Colonic mucosa (tissue), 4 donors: ENCODE measurements at places on chromosomes 4 and X. TPM values are rescaled to one million over a fixed set of nuclear protein-coding genes. Genes with fewer than 3 reads are reported as not detected.
A peak's percentile ranks its signal among the peaks of the same experiment; 100 is the strongest.

DNA sequence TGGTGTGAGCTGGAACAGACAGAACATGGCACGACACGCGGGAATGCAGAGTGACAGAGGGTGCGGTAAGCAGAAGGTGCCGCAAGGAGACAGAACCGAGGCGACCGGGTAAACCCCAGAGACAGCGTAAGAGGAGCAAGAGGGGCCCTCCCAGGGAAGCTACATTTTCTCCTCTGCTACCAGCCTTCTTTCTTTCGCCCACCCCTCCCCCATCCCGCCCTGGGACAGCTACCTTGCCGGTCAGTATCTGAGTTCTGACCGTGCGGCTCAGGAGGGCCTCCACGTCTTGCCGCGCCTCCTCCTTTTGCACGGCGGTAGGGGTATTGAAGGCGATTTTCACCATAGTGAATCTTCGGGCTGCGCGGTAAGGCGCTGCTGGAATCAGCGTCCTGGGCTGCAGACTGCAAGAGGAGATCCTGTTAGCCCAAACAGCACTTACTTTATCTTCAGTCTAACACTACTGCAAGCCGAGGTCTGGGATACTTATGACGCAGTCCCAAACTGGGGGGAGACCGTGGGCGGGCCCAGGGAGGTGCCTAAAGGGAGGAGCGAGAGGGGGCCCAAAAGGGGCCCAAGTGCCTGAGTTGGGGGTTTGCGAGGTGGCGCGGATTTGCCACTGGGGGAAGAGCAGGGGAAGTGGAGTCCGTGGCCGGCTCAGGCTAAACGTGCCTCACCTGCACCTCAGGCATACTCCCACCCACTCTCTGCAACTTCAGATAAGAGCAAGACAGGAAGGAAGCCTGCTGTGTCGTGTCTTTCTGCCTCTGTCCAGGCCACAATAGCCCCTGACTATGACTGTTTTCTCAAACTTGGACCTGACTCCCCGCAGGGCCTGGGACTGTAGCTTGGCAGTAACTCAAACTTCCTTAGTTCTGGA, at the start of gene ITM2A:
Gene ITM2A (minus strand): TSS at position 462 of the 877 bp plus-strand sequence. CDS start 119 bp downstream, at position 343.
- peak; percentile 31 for DNase-seq

- DNase-seq = no peak
Observed at GRCh38 chr4:168815379-168816345, 194.4 kb downstream of the CBR4 start.

DNA sequence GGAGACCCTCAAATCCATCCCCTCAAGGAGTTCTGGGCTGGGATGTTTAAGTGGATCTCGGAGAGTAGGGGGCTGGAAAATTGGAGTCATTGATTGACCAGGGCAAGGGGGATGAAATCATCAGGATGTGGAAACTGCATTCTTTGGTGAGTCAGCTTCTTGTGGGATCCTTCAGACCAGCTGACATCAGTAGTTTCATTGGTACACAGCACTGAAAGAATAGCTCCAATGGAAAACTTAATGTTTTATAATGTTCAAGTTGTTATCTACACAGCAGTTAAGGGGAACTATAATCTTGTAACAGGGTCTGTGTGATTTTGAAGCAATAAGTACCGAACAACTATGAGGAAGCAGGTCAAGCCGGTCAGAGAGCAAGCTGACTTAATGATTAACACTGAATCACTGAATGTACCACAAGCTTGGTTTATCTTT, 506.1 kb downstream of the RPA4 start:
- no peak for DNase-seq

Gene FBXL5
- total RNA-seq = 43.4 TPM

GRCh38 chr4:183030309-183030708, 68.7 kb upstream of the WWC2 start:
- DNase-seq = no peak

GRCh38 chrX:11241720-11242119, 51.5 kb upstream of the AMELX start:
- no peak for DNase-seq

DNA sequence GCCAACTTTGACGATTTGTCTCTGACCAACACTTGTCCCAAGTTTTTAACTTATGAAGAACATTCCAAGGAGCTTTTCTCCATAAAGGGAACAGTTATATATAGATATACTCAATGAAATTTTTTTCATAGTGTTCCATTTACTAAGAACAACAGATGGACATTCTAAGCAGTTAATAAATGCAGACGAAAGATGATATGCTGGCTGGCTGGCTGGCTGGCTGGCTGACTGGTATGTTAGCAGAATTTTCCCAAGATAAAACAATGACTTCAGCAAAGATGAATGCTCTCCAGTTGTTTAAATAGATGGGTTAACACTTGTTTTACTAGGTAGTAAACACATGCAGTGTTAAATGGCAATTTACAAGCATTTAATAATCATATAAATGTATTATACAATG, 62.2 kb downstream of the SPANXN3 start:
- DNase-seq = no peak

Gene RNF212
- total RNA-seq = 2.3 TPM

Gene SSX1
- not detected for total RNA-seq

GRCh38 chrX:110569506-110569905, 210.9 kb downstream of the RTL9 start:
- DNase-seq = no peak

Gene MUC7
- not detected for total RNA-seq

Gene DMRTC1B
- total RNA-seq = not detected

DNA sequence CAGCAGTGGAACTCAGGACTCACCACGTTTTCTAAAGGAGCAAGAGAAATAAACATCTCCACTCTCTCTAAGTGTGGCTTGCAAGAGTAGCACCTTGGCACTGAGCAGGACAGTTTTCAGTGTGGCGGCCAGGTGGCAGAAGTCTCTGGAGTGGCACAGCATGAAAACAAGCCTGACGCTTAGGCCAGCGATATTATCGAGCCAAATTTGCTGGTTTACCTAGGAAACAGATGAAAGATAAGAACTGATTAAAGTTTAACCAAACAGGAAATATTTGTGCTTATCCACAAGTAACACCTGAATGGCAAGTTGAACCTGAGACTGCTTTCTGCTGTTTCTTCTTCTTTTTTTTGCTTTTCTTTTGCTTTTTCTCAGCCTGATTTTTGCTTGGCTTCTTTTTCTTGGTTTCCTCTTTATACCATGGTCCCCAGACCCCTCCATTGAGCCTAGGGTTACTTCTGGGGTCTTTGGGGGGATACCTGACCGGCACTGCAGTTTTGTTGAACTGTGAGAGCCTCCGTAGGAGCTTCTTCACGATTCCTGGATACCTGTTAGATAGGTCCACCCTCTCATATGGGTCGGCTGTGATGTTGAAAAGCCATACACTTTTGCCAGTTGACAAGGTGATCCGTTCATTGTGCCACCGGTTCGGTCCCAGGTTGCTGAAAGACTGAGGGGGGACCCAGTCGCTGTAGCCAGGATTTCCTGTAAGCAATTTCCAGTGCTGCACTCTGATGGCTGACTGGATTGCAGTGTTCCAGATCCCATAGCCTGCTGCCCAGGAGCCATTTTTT, 77.3 kb downstream of the ARSJ start:
- DNase-seq = peak; percentile 79

Gene GK
- 23.6 TPM for total RNA-seq

GRCh38 chr4:48891028-48891619, 15.4 kb downstream of the OCIAD2 start:
- DNase-seq = no peak

DNA sequence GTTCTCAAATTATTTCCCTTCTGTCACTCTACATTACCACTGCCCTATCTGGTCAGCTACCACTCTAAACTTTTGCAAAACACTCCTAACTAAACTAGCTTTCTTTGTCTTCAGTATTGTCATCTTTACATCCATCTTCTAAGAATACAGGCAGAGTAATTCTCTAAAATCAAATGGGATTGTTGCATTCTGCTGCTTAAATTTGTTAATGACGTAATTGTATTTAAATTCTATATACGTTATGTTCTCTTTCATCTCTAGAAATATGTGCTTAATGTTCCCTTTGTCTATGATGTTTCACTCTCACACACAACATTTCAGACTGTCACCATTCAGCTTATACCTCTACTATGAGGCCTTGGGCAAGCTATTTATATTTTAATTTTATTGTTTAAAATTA, 1041.1 kb upstream of the POU3F4 start:
- no peak for DNase-seq

Gene RBM10
- 67.8 TPM for total RNA-seq

Gene RHOXF1
- not detected for total RNA-seq

DNA sequence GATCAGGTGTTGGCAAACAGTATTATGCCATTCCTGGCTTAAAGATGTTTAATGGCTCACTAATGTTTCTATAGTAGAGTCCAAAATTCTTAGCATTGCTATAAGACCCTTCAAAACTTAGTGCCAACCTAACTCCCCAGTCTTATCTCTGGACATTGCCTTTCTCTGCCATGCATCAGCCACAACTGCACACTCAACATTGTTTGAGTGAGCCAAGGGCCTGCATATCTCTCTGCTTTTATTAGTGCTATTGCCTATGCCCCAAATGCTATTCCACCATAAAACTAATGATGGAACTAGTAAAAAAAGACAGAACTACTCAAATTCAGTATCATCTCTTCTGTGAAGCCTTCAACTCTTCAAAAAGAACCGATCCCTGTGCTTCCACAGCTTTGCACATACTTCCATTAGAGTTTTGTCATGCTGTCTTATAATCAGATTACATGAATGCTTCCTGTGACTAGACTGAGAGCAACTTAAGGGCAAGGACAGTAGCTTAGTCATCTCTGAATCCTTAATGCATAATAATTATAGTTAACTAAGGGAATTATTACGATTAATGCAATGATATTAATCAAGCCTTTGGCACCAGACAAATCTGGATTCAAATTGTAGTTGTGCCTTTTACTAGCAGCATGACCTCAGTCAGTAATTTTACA, 53.7 kb downstream of the CHM start:
- DNase-seq = no peak

DNA sequence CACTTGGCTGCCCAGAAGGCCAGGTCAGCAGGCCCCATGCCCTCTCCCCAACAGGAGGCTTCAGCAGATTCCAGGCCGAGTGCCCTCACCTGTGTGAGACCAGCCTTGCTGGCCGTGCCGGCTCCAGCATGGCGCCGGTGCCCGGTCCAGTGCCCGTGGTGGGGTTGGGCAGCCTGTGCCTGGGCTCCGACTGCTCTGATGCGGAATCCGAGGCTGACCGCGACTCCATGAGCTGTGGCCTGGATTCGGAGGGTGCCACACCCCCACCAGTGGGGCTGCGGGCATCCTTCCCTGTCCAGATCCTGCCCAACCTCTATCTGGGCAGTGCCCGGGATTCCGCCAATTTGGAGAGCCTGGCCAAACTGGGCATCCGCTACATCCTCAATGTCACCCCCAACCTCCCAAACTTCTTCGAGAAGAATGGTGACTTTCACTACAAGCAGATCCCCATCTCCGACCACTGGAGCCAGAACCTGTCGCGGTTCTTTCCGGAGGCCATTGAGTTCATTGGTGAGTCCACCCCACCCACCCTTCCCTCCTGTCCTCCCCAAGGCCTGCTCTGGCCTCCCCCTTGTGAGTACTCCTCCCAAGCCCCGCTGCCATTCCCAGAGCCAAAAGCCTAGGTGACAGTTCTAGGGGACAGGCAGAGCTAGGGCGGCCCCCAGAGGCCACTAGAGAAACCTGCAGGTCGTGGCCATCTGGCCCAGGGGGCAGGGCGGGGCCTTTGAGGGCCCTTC, 2.3 kb downstream of the DUSP9 start:
- DNase-seq = no peak

GRCh38 chrX:120310861-120311726, at the start of gene TMEM255A:
Gene TMEM255A (minus strand): TSS chrX:120311461. CDS start chrX:120311309, 152 bp downstream.
- DNase-seq = no peak

Gene G3BP2
- total RNA-seq = 165 TPM

DNA sequence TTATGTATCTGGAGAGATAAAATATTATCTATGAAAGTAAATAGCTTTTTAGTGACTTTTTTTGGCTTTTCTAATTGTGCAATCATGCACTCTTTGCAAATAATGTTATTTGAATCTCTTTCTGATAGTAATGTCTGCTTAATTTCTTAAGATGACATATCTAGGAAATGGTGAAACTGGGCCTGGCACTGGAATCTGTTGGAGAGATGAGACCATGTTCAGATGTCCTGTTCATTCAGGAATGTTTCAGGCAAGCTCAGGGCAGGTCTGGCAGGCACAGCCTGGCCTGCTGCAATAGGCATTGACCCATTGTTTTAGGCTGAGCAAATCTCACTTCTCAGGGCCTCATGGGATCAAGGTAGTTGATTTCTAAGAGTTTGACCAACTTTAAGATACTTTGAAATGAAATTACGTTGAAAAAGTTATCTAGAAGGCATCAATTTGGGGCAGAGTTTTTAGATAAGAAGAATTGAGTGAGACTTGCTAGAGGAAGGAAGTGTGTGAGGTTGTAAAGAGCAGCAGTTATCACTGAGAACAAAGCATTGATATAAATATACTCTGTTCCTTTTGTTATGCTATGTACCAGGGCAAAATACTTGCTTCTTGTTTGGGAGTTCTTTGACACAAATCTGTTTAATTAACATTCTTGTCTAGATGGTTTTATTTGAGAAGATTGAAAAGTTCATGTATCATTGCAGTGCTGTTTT, 133.0 kb upstream of the LEF1 start:
- DNase-seq = no peak

Gene UTP14A
- 9.9 TPM for total RNA-seq

DNA sequence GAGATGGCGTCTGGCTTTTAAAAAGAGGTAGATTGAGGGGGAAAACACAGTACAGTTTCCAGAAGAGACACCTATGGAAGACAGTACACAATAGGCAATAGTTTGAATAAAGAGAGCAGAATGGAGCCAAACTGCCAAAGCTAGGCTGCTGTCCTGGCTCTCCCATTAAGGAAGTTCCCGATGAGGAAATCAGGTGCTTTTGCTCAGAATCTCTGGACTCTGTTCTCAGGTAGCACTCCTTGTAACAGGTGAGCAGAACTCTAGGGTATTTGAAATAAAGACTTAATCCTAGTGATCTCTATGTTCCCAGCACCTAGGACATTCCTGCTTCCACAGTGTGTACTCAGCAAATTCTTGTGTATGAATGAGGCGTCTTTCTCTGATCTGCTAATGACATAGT, 1.6 kb downstream of the EGF start:
- peak; percentile 29 for DNase-seq

DNA sequence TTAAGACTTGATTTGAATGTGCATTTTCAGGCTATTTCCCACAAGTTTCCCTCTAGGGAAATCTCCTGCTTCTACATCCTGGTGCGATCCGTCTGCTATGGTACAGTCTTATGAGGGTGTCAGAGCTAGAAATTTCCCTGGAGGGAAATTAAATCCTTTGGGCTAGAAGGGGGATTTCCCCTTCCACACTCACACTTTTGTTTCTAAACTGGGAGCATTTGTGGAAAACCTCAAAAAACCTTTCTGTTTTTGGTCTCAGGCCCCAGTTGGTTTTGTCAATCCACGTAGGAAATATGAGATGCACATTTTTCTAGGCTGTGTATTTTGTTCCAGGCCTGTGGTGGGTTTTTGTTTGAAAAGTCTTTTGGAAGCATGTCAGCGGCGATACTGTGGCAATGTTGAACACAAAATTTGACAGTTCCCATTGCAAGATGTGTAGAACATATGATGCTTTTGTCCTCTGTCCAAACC, 17.8 kb downstream of the HMGB3 start:
- DNase-seq = no peak

GRCh38 chr4:181745933-181746625, 497.1 kb upstream of the TENM3 start:
- DNase-seq = no peak

Gene GAGE12F
- 0.99 TPM for total RNA-seq

Gene PCDH7
- 4.7 TPM for total RNA-seq

- DNase-seq = no peak
Observed at GRCh38 chr4:17957688-17958087, 63.9 kb downstream of the LCORL start.
